NCI-H187 (cell line): ENCODE measurements at places on chromosomes 11 and 22.

- DNase-seq = no peak
These were observed 68.9 kb downstream of the C11orf58 start for GRCh38 chr11:16807306-16807705.

DNA sequence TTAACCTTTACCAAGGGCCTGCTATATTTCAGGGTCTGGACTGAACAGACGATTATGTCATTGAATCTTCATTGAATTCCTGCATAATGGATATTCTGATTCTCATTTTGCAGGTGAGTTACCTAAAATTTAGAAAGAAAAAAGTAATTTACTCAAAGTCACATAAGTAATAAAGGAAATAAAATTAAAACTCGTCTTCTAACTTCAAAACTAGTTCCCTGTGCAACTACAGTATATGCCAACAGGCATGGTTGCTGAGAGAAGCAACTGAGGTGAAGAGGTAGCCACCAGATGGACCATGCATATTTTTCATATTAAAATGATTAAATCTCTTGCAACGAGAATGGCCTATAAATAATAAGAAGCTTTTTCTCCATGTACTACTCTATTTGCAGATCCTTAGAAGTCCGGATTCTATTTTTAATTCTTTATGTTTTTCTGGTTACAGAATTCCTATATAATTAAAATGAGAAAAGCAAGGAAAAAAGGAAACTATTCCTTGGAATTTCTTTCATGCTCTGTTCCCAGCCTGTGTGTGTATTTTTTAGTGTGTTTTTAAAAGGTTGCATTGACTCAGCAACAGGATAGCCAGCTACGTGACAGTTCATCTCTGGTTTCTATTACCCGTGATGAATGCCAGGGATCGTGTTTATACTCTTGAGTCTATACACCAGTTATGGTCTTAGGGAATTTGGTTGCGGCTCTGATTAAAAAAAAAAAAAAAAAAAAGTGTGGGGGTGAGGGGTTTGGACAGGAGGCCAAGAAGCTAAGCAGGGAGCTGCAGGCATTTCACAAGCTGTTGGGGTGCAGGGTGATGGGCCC is 186.8 kb downstream of the ETS1 start:
- no peak for DNase-seq

DNA sequence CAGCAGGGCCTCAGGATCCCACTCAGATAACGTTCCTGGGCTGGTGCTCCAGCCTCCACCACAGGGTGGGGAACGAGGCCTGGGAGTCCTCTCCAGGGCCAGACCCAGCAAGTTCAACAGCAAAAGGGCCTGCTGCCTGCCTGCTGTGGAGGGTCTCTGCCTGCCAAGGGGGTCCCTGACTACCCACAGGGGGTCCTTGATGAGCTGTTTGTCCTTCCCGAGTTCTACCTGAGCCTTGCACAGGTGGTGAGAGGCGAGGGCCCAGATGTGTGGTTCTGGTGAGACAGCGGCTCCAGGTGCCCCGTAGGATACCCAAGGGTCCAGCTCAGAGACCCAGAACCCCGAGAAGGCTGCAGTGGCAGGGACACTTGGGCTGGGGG is 4.4 kb downstream of the DUSP8 start:
- DNase-seq = no peak

- DNase-seq = no peak
These were observed at the start of gene PLAAT5 for GRCh38 chr11:63490551-63491239. TSS of gene PLAAT5 (minus strand) at chr11:63491167. CDS start at chr11:63491034, 133 bp downstream.

DNA sequence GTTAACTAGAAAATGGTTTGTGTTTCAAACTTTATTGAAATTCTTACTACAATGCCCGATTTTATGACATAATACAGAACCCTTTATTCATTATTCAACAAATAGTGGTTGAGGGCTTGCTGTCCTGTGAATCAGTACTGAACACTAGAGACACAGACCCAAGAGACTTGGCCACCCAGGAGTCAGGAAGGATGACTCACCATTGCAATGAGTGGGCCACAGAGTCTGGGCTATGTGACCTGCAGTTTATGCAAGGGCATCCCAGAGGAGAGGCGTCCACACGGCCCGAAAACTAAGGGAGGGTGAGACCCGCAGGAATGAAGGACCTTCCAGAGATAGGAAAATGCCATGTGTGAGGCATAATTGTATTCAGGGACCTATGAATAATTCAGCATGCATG is 143.8 kb upstream of the DDI1 start:
- DNase-seq = no peak

- no peak for DNase-seq
These were observed 13.5 kb upstream of the LRP5 start for GRCh38 chr11:68298659-68299516.

- peak; percentile 52 for DNase-seq
These were observed 96.1 kb downstream of the FDX1 start for GRCh38 chr11:110525883-110526282.

DNA sequence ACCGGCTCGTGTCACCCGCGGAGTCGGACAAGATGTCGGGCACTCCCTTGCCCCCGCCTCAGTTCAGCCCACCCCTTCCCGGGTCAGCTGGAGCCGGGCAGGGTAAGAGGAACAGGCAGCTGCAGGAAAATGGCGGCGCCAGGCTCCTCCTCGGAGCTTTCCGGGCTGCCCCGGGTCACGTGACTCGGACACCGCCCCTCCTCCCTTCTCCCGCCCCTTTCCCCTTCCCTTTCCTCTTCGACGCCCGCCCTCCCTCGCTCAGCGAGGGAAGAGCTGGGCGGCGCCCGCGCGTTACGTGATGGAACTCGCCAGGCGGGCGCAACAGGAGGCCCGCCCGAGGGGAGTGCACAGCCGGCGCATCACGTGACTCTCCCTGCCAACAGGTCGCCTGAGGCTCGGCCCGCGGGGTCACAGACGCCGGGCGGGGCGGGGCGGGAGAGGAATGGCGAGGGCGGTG is at the start of gene PICALM:
PICALM (minus strand) TSS at position 134 of the 457 bp plus-strand sequence. CDS start 304 bp downstream, outside the sequence.
- peak; percentile 91 for DNase-seq

DNA sequence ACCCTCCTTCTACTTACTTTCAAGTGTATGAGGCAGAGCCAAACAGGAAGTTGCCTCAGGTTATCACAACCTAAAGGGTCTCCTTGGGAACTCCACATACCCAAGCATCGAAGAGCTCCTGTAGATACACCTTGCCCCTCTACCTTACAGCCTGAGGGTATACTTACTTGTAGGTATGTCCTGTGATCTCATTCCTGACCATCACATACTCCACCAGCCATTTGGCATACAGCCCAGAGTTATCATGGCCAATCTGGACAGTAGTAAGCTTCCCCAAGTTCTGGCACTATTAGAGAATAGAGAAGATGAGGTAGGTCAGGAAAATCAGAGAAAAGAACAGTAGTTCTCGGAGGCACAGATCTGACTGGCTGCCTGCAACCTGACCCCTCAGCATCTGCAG is 53.4 kb upstream of the SCUBE2 start:
- no peak for DNase-seq

DNA sequence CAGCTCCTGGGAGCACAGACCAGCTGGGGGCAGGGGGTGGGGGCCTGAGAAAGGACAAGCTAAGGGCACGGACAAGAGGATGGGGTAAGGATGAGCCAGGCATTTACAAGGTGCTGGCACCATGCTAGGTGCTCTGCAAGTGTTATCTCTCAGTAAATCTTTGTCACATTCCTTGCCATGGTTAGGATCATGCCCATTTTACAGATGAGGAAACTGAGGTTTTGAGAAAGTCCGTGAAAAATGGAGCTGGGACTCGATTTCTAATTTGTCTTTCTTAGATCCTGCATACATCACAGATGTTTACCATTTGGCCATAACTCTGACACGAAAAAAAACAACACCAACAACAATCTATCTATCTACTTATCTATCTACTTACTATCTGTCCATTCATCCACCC is 429.7 kb downstream of the MIAT start:
- no peak for DNase-seq

DNA sequence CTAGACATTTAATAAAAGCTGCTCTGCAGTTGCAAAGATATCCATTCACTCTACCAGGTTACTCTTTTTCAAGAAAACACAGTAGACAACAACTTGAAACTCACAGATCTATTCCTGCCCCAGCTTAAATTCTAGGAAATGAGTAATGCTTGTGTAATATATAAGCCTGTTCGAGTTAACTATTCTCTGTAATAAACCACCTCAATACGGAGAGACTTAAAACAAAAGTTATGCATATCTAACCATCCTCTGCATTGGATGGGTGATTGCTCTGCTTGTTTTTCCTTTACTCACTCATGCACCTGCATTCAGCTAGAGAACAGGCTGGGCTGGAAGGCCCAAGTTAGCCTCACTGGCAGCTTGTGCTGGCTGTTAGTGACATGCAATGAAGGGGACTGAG is 13.3 kb downstream of the LRRC4C start:
- no peak for DNase-seq

- DNase-seq = no peak
These were observed 864.2 kb downstream of the FAM181B start for GRCh38 chr11:81869351-81870065.

GRCh38 chr22:50656122-50657070 is 16.2 kb upstream of the SHANK3 start:
- no peak for DNase-seq

- no peak for DNase-seq
These were observed 2.2 kb downstream of the PNPLA2 start for GRCh38 chr11:820655-821511.

GRCh38 chr11:58068655-58069054 is 37.9 kb downstream of the OR6Q1 start:
- no peak for DNase-seq

DNA sequence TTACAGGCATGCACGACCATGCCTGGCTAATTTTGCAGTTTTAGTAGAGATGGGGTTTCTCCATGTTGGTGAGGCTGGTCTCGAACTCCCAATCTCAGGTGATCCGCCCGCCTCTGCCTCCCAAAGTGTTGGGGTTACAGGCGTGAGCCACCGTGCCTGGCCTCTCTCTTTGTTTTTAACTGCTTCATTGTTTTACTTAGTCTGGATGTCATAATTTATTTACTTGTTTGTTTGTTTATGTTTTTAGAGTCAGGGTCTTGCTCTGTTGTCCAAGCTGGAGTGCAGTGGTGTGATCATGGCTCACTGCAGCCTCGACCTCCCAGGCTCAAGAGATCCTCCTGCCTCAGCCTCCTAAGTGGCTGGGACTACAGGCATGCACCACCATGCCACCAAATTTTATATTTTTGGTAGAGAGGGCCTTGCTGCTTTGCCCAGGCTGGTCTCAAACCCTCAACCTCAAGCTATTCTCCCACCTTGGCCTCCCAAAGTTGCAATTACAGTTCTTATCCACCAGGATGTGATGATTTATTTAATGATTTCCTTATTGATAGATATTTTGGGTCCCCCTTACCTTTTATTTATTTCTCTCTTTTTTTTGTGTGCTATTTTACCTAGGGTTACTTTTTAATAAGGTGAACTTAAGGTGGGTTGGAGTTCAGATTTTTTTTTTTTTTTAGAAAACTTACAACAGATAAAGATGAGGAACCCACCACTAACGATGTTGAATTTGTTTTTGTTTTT is 52.6 kb upstream of the ADA2 start:
- DNase-seq = no peak

DNA sequence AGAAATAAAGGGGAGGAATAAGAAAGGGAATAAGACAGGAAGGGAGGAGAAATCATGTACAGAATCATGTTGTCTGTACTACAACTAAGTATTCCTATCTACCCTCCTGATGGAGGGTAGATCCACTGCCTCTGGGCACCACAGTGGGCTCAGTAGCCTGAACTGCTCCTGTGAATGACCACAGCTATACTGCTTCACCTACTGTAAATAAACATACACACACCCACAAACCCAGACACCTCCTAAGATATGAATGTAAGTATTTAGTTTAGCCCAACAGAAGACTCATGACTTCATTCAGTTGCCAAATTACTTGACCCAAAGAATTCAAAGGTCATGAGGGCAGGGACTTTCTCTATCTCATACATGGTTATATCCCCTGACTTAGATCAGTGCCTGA is 177.3 kb upstream of the C11orf58 start:
- no peak for DNase-seq

GRCh38 chr11:128775468-128775867 is 81.6 kb downstream of the FLI1 start:
- no peak for DNase-seq

DNA sequence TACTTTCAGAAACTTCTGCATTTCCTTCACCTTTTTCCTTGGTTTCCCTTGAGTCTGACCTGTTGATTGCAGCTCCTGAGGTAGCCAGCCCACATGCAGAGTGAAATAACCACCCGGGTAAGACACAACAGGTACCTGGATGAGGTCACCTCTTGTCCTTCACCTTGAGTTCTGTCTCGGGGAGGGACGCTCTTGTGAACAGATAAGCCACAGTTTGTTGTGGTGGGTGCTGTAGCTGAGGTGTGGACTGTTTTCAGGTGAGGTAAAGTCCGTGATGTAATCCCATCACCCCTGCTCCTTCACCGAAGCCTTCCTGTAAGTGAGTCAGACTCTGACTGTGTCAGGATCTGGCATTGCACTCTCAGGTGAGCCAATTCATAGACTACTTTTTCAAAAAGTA is 183.1 kb downstream of the NAV2 start:
- no peak for DNase-seq

GRCh38 chr11:1561266-1561665 is 10.8 kb downstream of the DUSP8 start:
- DNase-seq = no peak

DNA sequence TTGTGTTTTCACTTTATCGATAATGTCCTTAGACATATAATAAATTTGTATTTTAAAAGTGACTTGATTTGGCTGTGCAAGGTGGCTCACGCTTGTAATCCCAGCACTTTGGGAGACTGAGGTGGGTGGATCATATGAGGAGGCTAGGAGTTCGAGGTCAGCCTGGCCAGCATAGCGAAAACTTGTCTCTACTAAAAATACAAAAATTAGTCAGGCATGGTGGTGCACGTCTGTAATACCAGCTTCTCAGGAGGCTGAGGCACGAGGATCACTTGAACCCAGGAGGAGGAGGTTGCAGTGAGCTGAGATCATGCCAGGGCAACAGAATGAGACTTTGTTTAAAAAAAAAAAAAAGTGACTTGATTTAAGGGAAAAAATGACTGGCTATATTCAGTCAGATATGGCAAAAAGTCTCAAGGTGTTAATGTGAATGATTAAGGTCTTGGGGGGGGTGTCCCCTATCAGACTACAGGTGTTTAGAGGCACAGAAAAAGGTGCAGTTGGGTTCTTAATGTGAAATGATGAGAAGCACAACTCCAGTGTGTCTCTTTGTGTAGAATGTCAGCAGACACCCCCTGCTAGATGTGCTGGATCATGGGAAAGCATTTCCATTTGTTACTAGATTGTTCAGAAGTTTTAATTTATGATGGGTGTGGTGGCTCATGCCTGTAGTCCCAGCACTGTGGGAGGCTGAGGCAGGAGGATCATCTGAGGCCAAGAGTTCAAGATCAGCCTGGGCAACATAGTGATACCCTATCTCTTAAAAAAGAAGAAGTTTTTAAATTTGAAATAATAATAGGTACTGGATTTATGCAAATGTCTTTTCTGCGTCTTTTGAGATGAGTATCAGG is 17.0 kb downstream of the NEAT1 start:
- no peak for DNase-seq

- no peak for DNase-seq
These were observed 24.9 kb downstream of the BCO2 start for GRCh38 chr11:112200252-112200651.

GRCh38 chr11:288478-289397 is at the start of gene PGGHG:
TSS of gene PGGHG (plus strand) at chr11:289126. CDS start at chr11:289817, 691 bp downstream.
- no peak for DNase-seq
